Activated CD8-positive, alpha-beta T cell treated with anti-CD3 and anti-CD28 coated beads for 36 hours (primary cell): ENCODE measurements at places on chromosomes 11 and 22.
A peak's percentile ranks its signal among the peaks of the same experiment; 100 is the strongest.

- H3K4me3 ChIP-seq, result no peak overlapping the region
- DNase-seq, result no peak
- no peak overlapping the region for H3K27ac ChIP-seq
- peaks cover 13% of the 10 kb centered on the region for H3K27me3 ChIP-seq
- no peaks in the 10 kb centered on the region for H3K4me1 ChIP-seq
Observed at GRCh38 chr22:48898524-48899250, 929.0 kb downstream of the BRD1 start.

DNA sequence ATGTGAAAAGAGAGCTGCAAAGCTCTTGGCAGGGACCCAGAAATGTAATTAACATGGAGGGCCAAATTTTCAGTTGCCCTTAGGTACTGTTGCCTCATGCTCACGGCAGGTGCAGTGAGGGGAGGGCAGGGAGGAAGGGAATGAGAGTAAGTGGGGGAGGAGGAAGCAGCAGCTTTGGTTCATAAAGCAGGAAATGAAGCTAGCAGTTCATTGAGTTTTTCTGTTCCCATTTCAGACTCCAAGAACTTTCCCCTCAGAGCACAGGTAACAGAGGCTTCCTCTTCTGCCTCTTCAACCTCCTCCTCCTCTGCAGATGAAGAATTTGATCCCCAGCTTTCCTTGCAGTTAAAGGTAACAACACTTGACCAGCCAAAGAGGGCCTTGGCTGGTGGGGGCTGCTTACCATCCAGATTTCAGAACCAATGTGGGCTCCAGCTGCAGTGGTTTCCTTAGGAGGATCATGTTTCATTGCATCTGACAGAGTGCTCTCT, 57.9 kb upstream of the PARVA start:
- H3K4me3 ChIP-seq, result no peak overlapping the region
- H3K36me3 ChIP-seq, result peaks cover 4% of the 10 kb centered on the region
- H3K27ac ChIP-seq, result no peak overlapping the region
- H3K27me3 ChIP-seq, result peaks cover 1% of the 10 kb centered on the region
- H3K4me1 ChIP-seq, result peaks cover 9% of the 10 kb centered on the region

DNA sequence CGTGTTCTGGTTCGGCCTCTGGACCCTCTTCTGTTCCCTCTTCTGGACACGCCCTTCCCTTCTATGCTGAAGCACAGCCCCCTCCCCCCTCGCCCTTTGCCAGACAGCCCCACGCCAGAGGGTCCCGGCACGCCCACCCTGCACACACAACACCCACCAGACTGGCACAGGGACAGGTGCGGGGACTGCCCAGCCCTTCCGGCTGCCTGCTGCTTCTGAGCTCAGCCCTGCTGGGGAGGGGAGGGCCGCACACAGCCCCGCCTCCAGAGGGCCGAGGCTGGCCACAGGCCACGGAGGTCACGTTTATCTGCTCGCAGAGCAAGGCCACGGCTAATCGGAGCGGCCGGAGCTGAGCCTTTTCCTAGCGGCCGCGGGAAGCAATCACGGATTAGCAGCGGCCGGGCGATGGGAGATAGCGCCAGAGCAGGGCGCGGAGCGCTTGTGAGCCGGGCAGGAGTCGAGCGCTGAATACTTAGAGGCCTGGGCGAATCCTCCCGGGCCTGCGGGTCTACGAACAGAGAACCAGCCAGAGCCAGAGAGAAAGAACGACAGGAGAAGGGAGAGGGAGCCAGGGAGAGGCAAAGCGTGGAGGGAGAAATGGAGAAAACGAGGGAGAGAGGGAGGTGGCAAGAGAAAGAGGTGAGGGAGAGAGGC, 21.5 kb downstream of the OTUB1 start:
- DNase-seq, result peak; percentile 8
- H3K4me1 ChIP-seq, result peaks cover 7% of the 10 kb centered on the region
- no peak overlapping the region for H3K27ac ChIP-seq
- H3K27me3 ChIP-seq, result peaks cover 29% of the 10 kb centered on the region

GRCh38 chr11:8631395-8632118, 37.5 kb upstream of the STK33 start:
- H3K36me3 ChIP-seq, result peaks cover 33% of the 10 kb centered on the region
- no peak for DNase-seq
- no peaks in the 10 kb centered on the region for H3K4me1 ChIP-seq
- no peak overlapping the region for H3K4me3 ChIP-seq
- no peaks in the 10 kb centered on the region for H3K27me3 ChIP-seq

- no peak for DNase-seq
- peaks cover 32% of the 10 kb centered on the region for H3K36me3 ChIP-seq
- no peaks in the 10 kb centered on the region for H3K4me1 ChIP-seq
- no peak overlapping the region for H3K27ac ChIP-seq
- H3K4me3 ChIP-seq, result no peak overlapping the region
- H3K27me3 ChIP-seq, result peaks cover 1% of the 10 kb centered on the region
Observed at GRCh38 chr11:8948886-8949285, 6.1 kb upstream of the ASCL3 start.

GRCh38 chr11:112352907-112353306, 92.2 kb upstream of the PLET1 start:
- no peak overlapping the region for H3K27ac ChIP-seq
- H3K36me3 ChIP-seq, result no peaks in the 10 kb centered on the region
- no peak for DNase-seq
- H3K27me3 ChIP-seq, result no peaks in the 10 kb centered on the region
